ENCODE measurements at places on chromosomes 6 and 20. TPM values are rescaled to one million over a fixed set of nuclear protein-coding genes. Genes with fewer than 3 reads are reported as not detected.

Gene GABRR1
- total RNA-seq: not detected

Gene HAO1
- total RNA-seq: 0.08 TPM

Gene MLIP
- total RNA-seq: 0.49 TPM

Gene SSTR4
- total RNA-seq: not detected

Gene CBLN4
- total RNA-seq: not detected

Gene MUCL3
- not detected for total RNA-seq

Gene OPN5
- not detected for total RNA-seq

Gene APOM
- 0.19 TPM for total RNA-seq

Gene SFTA2
- total RNA-seq: not detected

Gene GJA1
- total RNA-seq: not detected

Gene DACT2
- total RNA-seq: not detected

Gene FNDC11
- total RNA-seq: 0.45 TPM

Gene ANGPT4
- total RNA-seq: 0.05 TPM

Gene CRIP3
- not detected for total RNA-seq

Gene LZTS3
- total RNA-seq: 3.6 TPM

Gene SNPH
- 5.6 TPM for total RNA-seq

Gene SLC35D3
- not detected for total RNA-seq

Gene TINAG
- total RNA-seq: not detected

Gene PPP1R16B
- total RNA-seq: 0.03 TPM

Gene LRRN4
- not detected for total RNA-seq

Gene GSTA3
- total RNA-seq: not detected

Gene SUMO4
- 0.34 TPM for total RNA-seq

Gene CDH26
- total RNA-seq: 0.24 TPM

Gene HLA-F
- total RNA-seq: 16.2 TPM

Gene ADGRG6
- total RNA-seq: 12.1 TPM

Gene HLA-DQA1
- 1.9 TPM for total RNA-seq

Gene PSORS1C1
- total RNA-seq: 1.1 TPM

Gene SLC17A2
- total RNA-seq: not detected

Gene RUNX2
- total RNA-seq: 1.5 TPM

Gene CST2
- not detected for total RNA-seq

Measured in A375 (cell line).